Fibroblast of skin of back (primary cell): ENCODE measurements at places on chromosomes 6 and 20.

DNA sequence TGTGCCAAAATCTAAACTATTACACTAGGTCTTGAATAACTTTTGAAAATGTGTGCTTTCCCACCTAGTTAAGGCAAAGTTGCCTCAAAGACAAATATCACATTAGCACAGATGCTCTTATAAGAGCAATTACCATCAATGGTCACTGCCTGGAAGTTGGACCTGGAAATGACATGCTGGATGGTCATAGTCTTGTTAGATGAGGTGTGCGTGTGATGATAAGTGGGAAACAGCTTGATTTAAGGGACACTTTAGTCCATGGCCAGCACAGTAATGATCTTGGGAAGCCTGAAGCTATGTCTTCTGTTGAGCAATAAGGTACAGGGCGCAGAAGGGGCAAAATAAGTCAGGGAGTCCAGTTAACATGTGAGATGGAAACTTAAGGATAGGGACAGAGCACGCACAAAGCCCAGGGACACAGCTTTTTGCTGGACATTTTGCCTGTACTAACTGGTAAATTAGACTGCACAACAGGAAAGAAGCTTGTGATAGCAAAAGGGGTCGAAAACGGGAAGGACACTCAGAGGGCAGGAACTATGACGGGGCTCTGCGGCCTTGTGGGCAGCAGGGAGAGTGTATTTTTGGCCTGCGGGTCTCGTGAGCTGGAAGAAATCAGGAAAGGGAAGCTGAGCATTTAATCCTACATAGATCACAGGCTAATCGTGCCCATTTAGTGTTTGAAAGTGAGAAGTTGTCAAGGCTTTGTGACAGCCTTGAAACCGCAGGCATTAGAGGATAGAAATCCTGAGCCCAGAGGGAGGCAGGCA lies 66.7 kb upstream of the BMP2 start:
- DNase-seq: no peak

DNA sequence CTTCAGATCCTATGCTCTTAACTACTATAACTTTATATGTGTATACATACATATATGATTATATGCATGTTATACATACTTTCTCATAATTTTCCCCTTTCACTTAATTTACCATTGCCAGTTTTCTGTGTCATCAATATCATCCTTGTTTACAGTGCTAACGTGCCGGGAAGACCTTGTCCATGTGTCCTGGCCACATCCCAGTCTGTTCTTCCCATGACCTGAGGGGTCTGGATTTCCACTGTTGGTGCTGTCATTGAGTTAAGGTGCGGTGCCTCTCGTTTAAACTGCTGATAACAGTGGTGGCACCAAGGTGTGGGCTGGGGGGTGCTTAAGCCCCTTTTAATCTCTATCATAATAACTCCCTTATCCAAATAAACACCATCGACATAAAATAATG lies 8.5 kb upstream of the SDCBP2 start:
- no peak for DNase-seq

- no peak for DNase-seq
Observed at GRCh38 chr6:151916075-151916474, 108.6 kb downstream of the ESR1 start.

DNA sequence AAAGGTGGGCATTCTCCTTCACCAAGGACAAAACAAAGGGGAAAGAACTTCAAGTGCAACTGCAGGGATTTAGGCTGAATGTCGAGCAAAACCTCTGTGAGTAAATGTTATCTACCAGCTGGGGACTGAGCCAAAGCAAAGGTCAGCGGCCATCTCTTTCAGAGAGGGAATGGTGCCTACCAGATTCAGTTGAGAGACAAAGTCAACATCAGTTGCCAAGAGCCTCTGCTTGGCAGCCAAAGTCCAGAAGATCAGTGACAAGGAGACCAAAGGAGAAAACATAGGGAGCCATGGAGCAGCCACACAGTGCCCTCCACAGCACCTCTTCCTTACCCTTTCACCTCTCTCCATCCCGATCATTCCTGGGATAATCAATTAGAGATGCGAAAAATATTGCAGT lies 472.5 kb downstream of the KIF16B start:
- no peak for DNase-seq

DNA sequence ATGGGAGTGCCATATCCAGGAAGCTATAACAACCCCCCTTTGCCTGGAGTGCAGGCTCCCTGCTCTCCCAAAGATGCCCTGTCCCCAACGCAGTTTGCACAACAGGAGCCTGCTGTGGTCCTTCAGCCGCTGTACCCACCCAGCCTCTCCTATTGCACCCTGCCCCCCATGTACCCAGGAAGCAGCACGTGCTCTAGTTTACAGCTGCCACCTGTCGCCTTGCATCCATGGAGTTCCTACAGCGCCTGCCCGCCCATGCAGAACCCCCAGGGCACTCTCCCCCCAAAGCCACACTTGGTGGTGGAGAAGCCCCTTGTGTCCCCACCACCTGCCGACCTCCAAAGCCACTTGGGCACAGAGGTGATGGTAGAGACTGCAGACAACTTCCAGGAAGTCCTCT lies 56.7 kb upstream of the TMEM181 start:
- no peak for DNase-seq

DNA sequence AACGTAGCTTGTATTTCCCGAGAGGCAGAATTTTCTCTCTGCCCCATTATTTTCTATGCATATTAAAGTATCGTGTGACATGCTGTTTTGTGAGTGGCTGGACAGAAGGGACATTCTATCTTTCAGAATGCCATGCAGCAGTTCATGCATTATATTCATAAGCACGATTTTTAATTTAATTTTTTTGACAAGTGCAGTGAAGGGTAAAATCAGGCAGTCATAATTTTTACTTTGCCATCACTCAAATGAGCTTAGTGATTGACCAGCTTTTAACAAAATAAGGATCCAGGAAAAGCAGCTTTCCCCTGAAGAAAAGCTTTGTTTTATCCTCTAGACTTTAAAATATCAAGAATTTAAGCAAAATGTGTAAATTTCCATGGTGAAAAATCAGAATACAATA lies 673.3 kb downstream of the KIF16B start:
- DNase-seq: no peak

GRCh38 chr20:50348096-50348495 lies 157.5 kb downstream of the CEBPB start:
- no peak for DNase-seq
